ENCODE measurements at places on chromosomes 2 and 18.

GRCh38 chr2:97359861-97360584 lies 229.7 kb downstream of the ANKRD36B start:
- no peak for ATAC-seq

GRCh38 chr2:88855620-88856408 lies 164.3 kb downstream of the RPIA start:
- ATAC-seq: no peak

- no peak for ATAC-seq
Observed at GRCh38 chr18:12092398-12093229, 1.0 kb upstream of the ANKRD62 start.

- ATAC-seq: no peak
Observed at GRCh38 chr2:29314816-29315571, 199.8 kb downstream of the CLIP4 start.

DNA sequence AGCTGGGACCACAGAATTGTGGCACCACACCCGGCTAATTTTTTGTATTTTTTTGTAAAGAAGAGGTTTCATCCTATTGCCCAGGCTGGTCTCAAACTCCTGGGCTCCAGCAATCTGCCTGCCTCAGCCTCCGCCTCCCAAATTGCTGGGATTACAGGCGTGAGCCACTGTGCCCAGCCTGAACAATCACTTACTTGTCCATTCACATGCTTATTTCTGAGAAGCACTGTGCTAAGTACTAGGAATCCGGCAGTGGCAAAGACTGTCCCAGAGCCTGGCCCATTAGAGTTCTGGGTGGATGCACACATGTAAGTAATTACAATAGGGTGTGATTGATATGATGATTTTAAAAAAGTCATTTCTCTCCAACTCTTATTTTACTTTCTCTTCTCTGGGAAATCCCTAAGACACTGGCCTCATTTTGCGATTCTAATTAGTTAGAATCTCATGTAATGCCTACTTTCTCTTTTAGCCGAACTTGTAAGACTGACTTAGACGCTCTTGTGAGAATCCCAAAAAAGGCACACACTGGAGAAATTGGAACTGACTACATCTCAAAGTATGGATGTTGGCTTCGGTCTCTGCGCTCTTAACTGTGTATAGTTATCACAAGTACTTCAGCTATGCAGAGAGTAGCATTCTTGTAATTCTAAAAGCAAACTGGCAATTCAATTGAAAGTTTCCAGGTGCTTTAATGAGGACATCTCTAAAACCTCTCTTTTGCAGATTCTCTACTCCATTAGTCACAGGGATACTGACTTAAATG lies 567.7 kb downstream of the DCC start:
- no peak for ATAC-seq

GRCh38 chr2:178450524-178450773 lies 526 bp downstream of the PRKRA start:
- no peak for ATAC-seq

GRCh38 chr2:222300726-222301052 lies 1.9 kb upstream of the PAX3 start:
- ATAC-seq: no peak

- ATAC-seq: no peak
Observed at GRCh38 chr2:230924470-230925341, at the start of gene GPR55. GPR55 (minus strand) TSS chr2:230925242; CDS start chr2:230910962, 14,280 bp downstream.

- ATAC-seq: no peak
Observed at GRCh38 chr2:74991977-74992376, 33.5 kb downstream of the POLE4 start.

DNA sequence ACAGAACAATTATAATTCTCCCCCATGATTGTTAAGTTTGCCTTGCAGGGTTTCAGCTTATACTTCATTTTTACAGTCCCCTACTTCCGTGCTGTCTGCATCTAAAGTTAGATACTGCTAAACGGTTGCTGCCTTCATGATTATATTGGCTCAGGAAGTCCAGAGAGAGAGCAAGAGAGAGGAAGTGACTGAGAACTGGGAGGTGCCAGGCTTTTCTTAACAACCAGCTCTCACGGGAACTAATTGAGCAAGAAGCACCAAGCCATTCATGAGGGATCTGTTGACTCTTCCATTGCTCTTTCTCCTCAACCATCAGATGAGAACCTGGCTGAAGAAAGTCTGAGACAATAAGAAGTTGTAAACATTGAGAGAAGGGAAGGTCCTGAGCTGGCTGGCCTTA lies 125.5 kb upstream of the SIX2 start:
- no peak for ATAC-seq

- ATAC-seq: peak; percentile 64
Observed at GRCh38 chr2:149017116-149017985, 21.1 kb upstream of the LYPD6B start.

- peak; percentile 6 for ATAC-seq
Observed at GRCh38 chr2:208025814-208026184, 472 bp upstream of the PLEKHM3 start.

- ATAC-seq: peak; percentile 15
Observed at GRCh38 chr2:228840113-228840742, 430.9 kb downstream of the PID1 start.

- peak; percentile 82 for ATAC-seq
Observed at GRCh38 chr2:26251893-26252292, 7.2 kb downstream of the HADHB start.

DNA sequence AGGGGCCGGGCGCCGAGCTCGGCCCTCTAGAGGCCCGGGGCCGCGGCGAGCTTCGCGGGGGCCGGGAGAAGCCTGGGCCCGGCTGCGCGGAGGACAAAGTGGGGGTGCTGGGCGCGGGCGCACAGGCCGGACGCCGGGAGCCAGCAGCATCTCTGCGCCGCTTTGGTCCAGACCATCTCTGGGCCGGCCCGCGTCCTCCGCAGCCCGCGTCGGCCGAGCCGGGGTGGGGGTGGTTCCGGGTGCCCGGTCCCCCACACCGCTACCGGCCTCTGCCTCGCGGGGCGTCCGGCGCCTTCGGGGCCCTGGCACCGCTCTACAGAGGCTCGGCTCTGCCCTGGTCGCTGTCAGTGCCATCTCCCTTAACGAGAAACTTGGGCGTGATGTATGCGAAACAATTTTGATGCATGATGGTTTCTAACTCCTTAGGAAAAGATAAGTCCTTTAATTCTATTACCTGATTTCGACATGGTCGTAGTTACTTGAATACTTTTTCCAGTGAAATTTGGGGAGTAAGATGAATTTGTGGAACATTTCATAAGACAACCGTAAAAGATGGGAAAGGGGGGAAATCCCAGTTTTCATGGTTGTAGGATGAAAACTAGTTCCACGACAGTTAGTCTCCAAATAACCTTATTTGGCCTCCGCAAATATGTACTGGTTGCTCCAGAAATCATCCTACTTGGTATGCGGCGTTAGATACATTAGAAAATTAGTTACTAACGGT lies 562 bp downstream of the TWSG1 start:
- peak; percentile 62 for ATAC-seq

GRCh38 chr18:31566576-31567306 lies 24.9 kb upstream of the TTR start:
- ATAC-seq: no peak

GRCh38 chr18:60649107-60649506 lies 276.5 kb upstream of the MC4R start:
- no peak for ATAC-seq

- no peak for ATAC-seq
Observed at GRCh38 chr2:73292906-73293533, 328 bp downstream of the EGR4 start.

DNA sequence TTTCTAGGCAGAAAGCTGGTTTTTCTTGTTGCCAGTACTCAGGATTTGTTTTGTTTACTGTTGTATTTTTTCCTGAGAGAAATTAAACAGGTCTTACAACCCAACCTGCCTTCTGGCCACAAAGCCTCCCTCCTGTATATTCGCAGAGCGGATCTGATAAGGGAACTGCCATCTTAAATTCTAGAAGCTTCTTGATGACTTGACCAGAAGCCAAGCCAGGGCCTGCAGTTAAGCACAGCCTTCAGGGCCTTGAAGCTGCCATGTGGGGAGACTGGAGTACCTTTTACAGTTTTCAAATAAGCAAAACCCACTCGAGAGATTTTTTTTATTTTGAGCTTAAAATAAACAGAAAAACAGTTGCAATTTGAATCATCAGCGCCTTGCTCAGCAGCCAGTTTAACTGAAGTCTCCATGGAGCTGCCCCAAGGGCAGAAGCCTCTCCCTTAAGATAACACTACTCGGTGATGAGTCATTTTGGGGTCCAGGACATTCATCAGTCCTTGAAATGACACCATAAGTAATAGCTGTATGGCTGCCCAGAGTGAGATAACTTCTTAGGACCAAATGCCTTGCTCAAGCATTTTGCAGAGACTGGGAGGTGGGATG lies 51.5 kb upstream of the PHLPP1 start:
- no peak for ATAC-seq

DNA sequence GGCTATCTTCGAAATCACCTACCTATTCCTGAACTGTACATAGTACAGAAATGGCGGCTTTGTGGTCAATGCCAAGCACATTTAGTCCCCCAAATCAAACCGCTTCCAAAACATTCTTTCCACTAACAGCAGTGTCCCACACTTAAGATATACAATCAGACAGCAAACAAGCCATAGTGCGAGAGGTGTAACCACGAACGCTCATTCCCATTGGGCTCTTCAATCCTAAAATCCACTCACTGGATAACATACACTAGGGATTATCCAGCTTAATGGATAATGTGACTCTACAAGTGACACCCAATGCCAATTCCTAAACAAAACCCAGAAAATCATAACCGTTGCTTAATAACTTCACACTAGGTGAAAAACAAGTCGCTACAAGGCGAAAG lies 2.0 kb downstream of the XPO1 start:
- no peak for ATAC-seq

DNA sequence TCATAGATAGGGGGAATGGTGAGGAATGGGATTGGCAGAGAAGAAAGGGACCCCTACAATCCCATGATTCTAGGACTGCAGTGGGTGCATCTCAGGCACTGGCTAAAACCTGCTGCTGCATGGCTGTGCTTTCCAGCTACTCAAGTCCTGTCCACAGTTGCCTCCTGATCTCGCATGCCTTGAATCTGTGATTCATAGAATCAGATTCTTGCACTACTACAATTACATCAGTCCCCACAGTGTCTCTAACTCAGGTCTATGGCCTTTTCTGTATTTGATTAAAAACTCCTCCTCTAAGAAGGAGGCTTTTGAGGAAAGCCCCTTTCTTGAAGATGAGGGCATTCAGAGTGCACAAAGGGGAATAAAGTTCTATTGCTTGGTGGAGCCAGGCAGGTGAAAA lies 117.4 kb downstream of the LRATD1 start:
- ATAC-seq: no peak

DNA sequence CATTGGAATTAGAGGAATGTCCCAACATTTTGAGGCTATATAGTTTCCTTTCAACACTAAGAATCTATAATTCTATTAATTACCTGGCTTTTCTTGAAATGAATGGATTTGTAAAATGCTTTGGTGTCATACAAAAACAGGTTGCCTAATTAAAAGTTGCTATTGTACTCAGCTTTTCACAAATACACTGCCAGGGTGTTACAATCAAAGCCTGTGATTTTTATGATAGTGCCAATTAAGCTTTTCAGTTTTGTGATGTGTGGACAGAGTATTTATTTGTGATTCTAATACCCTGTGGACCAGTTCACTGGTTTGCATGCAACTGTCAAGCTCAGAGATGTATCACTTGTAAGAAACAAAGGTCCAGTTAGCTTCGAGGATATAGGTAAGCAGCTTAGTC lies 71.8 kb downstream of the NAB1 start:
- ATAC-seq: no peak

GRCh38 chr2:147487286-147487977 lies 357.4 kb upstream of the ACVR2A start:
- ATAC-seq: no peak

- ATAC-seq: no peak
Observed at GRCh38 chr2:9573840-9574239, 18.2 kb upstream of the ADAM17 start.

DNA sequence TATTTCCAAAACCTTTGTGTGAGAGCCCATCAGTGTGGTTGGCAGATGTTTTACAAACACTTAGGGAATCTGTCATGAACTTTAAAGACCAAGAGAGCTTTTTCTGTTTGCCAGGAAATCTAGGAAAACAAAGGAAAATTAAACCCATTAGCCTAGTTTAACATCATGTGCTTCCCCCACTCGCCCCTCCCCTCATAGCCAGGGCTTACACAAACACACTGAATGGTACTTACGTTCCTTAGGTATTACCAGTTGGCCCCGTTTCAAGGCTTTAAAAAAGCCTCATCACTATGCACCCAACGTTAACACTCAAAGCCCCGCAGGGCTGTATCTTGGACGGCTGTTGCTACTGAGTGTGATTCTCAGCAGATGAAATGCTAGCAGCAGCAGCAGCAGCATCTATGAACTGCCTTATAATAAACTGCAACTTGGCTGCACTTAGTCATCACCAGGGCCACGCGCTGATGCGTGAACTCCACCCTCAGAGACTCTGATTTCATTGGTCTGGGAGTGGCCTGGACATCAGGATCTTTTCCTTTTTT lies 20.1 kb upstream of the TTC39C start:
- ATAC-seq: peak; percentile 81

DNA sequence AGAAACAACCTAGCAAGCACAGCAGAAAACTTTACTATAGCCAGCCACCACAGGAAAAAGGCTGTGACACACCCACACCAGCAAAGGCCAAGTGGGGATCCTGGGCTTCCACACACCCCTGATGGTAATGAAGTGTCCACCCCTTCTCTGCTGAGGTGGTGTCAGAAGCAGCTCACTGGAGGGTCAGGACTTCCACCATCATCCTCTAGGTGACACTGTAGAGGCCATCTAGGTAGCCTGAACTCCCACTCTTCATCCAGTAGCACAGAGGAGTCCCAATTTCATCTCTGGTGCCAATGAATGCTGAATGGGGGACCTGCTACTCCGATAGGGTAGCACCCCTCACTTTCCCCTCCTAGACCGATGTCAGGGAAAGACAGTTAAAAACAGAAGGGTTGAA lies 1544.4 kb downstream of the LRP1B start:
- ATAC-seq: no peak

DNA sequence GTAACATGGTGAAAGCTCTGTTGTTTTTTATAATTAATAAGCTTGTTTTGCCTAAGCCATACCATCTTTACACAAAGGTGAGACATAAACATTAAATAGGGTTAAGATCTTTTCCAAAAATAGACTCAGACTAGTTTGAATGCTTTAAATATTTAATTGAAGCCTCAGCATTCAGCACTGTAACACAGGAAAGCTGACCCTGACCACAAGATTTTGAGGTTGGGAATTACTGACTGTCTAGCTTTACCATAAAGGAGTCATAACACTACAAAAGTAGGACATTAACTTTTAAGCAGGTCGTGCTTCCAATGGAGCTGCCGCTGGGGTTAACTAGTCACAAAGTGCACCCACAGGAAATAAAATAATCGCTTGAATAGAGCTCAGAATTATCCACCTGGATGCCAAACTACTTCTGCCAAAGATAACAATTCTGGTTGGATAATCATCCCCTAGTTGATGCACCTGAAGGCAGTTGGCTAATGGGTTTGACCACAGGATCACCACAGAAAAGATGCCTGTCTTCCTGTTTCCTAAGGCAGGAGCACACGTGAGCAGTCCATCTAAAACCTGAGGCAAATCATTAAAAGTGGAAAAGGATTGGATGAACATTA lies 106.2 kb downstream of the COBLL1 start:
- ATAC-seq: no peak
